NAMALWA (cell line): ENCODE measurements at places on chromosomes 3 and 15.

- no peak for DNase-seq
These were observed 29.6 kb downstream of the KIF7 start for GRCh38 chr15:89625716-89626115.

DNA sequence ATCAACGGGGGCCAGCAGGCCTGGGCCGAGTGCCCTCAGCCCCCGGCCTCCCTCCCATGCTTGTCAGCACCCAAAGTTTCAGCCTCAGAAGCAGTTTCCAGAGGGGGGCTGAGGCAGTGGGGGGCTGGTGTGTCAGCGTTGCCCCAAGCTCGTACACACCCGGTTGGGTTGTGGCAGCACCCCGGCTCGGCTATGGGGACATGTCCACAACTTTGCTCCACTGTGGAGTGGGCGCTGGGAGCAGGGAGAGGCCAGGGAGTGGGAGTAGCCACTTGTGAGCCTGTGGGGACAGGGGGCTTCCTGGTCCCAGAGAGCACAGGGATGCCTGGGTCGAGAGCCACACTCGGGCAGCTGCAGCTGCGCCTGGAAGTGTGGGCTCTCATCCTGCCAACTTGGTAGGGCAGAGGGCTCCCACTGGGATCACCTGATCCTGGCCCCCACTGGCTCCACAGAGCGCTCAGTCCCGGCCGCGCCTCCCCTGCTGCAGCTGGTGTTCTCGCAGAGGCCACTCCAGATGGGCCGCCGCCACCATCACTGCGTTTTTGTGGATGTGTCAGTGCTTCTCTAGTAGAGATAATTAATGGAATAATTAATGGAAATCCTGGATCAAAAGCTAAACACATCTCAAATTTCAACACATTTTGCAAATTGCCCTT is 75.1 kb downstream of the NR1D2 start:
- no peak for DNase-seq

- DNase-seq, result no peak
These were observed 282.1 kb downstream of the RPLP1 start for GRCh38 chr15:69734699-69735098.

GRCh38 chr3:107263269-107264021 is 113.8 kb upstream of the CCDC54 start:
- DNase-seq, result no peak

- no peak for DNase-seq
These were observed 421.2 kb downstream of the TIGIT start for GRCh38 chr3:114714957-114715460.

DNA sequence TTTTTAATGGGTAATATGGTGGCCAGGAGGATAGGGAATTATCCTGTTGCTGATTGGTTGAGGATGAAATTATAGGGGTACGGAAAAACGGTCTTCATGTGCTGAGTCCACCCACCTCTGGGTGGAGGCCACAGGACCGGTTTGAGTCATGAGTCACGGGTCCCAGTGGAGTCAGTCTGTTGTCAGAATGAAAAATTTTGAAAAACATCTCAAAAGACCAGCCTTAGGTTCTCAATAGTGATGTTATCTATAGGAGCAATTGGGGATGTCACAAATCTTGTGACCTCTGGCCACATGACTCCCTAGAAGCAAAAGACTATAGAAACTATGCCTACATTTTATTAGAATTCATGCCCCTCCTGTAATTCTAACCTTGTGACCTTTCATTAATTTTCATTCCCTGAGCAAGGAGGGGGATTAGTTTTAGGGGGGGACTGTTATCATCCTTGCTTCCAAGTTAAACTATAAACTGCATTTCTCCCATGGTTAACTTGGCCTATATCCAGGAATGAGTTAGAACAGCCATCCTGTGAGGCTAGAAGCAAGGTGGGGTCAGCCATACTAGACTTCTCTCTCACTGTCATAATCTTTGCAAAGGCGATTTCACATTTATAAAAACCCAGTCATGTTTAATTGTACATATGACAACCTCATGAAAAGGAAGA is 101.2 kb downstream of the TCF12 start:
- DNase-seq, result no peak

- DNase-seq, result no peak
These were observed 27.3 kb downstream of the DUSP7 start for GRCh38 chr3:52029053-52029452.

GRCh38 chr3:81585056-81585455 is 176.4 kb downstream of the GBE1 start:
- DNase-seq, result no peak

DNA sequence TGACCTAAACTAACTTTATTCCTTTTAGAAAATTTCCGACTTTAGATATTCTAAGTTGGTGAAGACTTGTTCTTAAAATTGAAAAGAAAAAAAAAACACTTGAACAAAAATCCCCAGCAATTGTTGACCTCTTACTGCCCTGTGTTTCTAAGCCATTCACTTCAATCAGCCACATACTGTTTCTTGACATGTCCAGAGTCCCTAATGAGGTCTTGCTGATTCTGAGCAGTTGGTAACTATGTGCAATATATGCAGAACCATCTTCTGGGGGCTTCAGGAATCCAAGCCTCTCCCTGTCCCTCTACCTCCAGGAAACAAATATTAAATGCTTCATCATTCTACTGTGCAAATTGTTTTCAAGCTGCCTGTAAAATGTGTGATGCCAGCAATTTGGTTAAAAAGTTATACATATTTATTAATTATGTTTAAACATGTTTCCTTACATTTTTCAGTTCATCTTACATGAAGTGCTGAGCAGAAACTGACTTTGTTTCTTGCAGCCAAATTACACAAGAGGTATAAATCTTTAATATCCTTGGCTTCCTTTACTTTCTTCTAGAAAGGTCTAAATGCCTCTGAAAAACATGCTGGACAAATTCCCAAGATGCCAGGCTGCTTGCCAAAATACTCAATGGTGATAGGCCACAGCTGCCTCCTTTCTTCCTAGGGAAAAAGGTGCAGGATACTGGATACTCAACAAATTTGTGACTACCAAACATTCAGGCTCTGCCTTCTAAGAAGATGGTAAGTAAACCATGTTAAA is 19.8 kb upstream of the GYG1 start:
- no peak for DNase-seq

- no peak for DNase-seq
These were observed 19.6 kb upstream of the CSPG4 start for GRCh38 chr15:75732177-75732808.

GRCh38 chr15:76149291-76149915 is 89.6 kb downstream of the TMEM266 start:
- no peak for DNase-seq

DNA sequence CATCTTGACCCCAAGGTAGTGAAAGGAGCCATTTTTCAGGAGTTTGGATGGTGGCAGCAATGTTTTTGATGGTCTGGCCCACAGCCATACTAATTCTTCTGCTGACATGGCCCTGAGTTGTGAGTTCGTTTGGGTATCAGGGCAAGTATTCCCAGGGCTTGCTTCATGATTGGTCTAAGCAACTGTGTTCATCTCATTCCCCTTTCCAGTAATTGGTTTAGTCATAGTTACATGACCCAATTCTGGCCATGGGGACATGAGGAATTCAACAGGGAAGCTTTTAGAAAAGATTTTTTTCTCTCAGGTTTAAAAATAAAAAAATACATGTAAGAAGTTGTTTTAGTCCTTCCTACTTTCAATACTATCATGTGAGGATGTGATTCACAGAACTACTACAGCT is 150.5 kb upstream of the NPHP3 start:
- no peak for DNase-seq

GRCh38 chr3:195080125-195080524 is 190.8 kb downstream of the XXYLT1 start:
- peak; percentile 27 for DNase-seq

GRCh38 chr3:153652076-153652475 is 469.1 kb upstream of the ARHGEF26 start:
- no peak for DNase-seq

- no peak for DNase-seq
These were observed 52.6 kb downstream of the IQCH start for GRCh38 chr15:67307156-67307555.

DNA sequence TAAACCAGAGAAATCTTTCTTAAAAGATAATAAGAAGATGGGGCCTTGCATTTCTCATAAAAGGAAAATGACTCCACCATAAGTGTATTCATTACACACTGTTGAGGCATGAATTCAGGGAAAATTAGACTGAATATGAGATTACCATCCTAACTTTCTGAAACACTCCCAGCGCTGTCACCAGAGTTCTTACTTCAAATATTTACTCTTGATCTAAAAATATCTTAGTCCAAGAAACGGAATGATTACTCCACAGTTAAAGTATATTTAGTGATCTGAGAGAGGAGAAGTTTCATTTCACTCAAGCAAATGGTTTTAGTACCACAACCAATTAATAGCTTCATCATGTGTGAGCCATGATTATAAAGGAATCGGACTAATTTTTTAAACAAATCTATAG is 300.3 kb downstream of the ZBTB20 start:
- DNase-seq, result no peak

DNA sequence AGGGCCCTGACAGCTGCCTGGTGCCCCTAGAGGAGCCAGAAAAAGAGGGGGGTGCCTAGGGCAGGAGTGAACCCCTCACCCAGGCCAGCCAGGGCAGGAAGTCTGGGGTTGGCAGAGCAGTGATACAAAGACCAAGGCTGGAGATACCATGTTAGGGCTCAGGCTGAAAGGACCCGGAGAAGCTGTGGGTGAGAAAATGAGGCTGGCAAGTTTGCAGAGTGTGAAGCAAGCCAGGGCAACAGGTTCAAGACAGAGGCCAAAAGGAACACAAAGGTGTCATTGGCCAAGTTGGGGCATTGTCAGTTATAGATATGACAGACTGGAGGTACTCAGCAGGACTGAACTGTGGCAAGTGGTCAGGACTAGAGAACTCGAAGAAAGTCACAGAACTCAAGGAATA is 40.6 kb upstream of the IREB2 start:
- no peak for DNase-seq
